NCI-H524 (cell line): ENCODE measurements at places on chromosomes 4 and X.

- DNase-seq, result no peak
Measured at GRCh38 chr4:46032056-46032455, 91.8 kb downstream of the GABRG1 start.

GRCh38 chr4:99878604-99879003 is 15.6 kb downstream of the LAMTOR3 start:
- DNase-seq, result no peak

GRCh38 chrX:110214684-110215083 is 103.2 kb downstream of the AMMECR1 start:
- DNase-seq, result no peak

DNA sequence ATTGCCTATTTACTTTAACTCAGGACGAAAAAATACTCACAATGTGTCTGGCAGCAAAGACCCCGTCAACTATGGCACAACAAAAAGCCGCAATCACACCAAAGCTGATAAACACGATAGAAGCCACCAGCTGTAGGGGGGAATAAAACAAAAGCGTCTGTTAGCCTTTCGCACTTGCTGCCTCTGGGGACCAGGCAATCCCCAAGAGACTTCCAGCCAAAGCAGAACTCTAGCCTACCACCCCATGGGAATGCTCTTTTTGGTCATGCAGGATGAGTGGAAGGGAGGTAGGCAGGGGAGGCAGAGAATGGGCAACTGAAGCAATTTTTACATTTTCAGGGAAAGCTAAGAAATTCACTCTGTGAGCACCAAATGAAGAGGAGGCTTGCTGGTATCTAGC is 20.1 kb downstream of the TMEM255A start:
- no peak for DNase-seq

DNA sequence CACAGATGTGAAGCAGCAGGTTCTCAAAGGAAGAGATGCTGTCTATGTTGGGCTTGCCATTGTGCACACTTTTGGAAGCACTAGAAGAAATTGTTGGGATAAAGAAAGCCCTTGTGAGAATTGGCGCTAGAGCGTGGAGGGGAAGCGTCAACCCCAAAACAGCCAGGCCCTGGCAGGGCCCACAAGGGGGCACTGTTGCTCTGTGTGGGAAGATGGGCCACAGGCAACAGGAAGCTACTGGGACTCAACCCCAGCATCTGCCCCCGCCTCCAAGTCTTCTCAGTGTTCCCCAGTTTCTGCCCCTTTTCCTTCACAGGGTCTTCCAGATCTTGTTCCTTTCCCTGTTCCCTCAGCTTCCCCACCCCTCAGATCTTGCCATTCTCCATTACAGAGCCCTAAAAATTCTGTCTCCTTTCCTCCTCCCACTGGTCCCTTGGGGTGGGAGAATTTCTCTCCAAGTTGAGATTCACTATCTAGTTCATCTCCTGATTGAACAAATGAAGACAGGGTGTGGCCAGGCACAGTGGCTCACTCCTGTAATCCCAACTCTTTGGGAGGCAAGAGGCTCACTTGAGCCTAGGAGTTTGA is 85.5 kb downstream of the STARD8 start:
- peak; percentile 68 for DNase-seq

GRCh38 chr4:25650311-25650710 is 5.3 kb upstream of the SLC34A2 start:
- no peak for DNase-seq

DNA sequence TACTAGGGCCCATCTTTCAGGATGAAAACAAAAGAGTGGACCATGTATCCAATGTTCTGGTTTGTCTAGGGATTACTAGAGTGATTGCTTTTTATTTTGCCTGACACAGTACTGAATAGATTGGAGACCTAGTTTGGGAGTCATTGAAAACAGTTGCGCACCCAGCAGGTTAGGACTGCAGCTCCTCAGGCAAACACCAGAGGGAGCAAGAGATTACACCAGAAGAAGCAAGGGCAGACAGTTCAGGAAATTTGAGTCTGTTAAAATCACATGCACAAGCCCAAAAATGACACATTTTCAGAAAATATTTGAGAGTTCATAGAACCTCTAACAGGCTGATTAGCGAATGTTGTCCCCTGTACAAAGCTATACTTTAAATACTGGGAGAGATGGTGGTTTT is 55.6 kb downstream of the CYLC1 start:
- no peak for DNase-seq

GRCh38 chrX:38636949-38637819 is 75.8 kb downstream of the TSPAN7 start:
- peak; percentile 37 for DNase-seq

DNA sequence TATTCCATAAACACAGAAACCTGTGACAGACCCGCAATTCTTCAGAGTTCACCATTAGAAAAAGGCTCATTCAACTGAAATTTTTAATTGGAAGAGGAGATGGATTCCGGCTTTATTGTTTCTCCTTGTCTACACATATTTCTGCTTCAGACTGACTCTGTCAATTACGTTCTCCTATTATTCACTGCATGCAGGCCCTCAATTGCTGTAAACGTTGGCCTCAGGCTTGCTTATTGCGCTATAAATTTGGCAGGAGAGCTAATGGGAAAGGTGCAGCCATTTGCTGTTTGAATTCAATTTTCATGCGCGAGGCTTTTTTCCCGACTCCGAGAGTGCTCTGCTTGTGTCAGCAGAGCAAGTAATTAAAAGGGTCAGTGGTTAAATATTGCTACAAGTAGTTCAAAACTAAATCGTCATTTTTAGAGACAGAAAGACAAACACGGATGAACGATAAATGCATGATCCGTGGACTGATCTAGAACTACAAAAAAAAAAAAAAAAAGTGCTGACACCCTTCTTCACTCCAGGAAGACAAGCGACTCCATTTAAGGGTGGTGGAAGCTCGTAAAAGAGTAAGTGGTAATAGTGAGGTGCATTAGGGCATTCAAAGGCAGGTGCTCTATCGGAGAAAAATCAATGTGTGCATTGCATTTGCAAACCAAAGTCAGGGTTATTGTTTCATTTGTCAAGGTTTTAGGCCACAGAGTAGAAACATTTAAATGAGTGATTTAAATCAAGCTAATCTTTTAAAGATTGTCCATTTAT is 841.6 kb upstream of the FRG1 start:
- no peak for DNase-seq

DNA sequence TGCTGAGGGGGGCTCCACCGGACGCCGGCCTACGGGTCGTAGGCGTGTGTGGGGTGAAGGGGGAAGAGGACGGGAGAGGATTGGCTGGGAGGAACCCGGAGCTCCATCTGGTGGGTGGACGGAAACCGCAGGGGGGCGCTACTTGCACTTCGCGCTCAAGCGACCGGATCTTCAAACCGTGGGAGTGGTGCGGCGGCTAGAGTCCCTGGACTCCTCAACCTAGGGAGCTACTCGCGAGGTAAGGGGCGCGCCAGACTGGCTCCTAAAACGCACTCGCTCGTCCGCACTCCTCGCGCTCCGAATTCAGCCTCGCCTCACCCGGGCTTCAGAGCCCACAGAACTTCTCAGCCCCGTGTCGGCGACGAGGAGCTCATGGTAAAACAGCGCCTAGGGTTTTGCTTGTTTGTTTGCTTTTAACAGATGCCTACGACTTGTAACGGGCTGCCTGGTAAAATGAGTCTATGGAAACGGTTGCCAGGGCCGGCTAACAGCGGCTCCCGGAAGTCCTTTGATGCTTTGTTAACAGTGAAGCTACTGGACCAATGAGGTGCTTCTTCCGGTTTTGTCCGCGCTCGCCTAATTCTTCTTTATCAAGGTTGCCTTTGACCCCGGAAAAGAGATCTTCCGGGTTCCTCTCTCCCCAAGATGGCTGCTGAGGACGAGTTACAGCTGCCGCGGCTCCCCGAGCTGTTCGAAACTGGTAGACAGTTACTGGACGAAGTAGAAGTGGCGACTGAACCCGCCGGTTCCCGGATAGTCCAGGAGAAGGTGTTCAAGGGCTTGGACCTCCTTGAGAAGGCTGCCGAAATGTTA is at the start of gene IGBP1:
Gene IGBP1 (plus strand): TSS at position 145 of the 813 bp plus-strand sequence. CDS start 501 bp downstream, at position 646.
- DNase-seq, result peak; percentile 93

DNA sequence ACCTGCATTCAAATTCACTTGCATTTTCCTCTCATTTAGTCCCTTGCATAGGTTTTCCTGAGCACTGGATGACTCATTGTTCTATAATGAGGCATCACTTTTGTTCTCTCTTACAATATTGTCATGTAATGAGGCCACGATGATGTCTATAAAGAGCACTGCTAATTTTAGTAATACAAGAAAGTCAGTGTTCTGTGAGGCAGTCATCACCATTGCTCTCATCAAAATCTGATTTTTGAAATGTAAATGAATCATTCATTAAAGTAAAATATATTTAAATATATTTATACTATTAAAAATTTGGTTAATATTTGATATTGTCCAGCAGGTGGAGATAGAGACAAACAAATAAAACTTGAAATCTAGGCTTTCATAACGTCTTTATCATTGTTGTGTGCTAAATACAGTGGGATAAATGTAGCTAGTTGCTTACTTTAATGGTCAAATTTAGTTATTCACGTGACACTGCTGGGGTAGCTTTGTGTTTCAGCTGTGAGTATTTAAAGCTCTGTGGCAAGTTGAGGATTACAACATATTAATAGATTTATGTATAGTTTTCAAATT is 15.4 kb downstream of the HMGB2 start:
- no peak for DNase-seq

- peak; percentile 53 for DNase-seq
Measured at GRCh38 chr4:139419388-139419914, 34.5 kb upstream of the RAB33B start.

DNA sequence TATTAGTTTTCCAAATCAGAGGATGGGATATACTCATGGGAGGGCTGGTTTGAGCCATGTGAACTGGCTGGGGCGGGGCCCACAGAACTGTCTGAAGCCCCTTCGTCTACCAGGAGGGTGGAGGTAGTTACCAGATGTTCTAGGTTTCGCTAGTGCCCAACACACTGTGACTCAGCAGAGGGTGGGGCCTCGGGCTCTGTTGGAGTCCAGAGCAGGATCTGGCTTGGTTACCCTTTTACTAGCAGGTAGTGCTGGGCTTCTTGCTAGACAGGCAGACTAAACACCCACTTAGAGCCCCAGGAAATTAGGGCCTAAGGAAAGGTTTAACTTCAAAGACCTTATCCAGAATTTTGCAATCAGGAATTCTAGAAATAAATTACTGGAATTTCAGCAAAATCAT is 56.2 kb upstream of the CHRDL1 start:
- no peak for DNase-seq

GRCh38 chrX:10048707-10049106 is 81.5 kb downstream of the CLDN34 start:
- DNase-seq, result no peak

DNA sequence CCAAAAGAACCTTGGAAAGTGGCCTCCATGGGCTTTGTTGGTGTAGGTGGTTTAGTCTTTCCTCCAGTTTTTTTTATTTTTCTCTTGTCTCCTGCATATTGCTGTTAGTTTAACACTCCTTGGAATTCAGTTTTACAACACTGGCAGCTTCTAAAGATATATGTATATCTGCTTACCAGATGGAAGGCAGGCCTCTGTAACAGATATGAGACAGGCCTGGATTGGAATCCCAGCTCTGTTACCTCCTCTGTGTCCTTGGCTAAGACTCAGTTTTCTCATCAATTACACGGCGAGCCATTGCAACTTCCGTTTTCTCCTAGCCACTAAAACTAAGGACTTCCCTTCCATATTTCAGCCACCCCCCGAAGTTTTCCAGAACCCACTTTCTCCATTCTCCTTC is 133.4 kb upstream of the SMAD1 start:
- DNase-seq, result no peak

DNA sequence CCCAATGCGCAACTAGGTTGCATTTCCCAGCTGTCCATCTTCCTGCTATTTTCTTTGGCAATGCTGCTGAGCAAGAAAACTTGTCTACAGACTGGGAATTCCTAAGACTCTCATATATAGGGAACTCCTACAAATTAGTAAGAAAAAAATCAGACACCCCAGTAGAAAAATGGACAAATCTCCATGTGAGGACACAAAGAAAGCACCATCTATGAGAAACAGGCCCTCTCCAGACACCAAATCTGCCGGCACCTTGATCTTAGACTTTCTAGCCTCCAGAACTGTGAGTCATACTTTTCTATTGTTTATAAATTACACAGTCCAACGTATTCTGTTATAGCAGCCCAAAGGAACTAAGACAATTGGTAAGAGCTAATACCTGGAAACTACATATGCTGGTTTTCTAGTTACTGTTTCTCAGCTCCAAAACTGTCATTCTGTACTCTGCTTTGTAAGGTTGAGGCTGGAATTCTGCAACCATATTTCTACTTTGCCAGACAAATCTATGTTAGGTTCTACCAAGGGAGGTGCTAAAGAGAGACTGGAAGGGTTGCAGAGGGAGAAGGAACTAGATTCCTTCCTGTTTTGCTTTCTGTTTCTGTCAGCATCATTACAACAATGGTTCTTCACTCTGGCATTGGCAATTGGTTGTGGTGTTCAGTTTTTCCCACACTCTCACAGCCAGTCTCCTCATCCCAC is 35.7 kb upstream of the FAM241A start:
- DNase-seq, result no peak

DNA sequence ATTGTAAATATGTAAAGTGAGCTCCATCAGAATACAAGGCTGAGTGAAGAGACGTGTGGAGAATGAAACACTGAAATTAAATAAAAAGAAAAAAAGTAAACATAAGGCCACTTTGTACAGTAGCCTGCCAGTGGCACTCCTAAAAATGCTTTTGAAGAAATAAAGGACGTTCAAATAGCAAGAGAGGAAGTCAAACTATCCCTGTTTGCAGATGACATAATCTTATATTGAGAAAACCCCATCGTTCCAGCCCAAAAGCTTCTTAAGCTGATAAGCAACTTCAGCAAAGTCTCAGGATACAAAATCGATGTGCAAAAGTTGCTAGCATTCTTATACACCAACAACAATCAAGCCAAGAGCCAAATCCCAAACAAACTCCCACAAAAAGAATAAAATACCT is 24.2 kb downstream of the RASSF6 start:
- DNase-seq, result no peak

DNA sequence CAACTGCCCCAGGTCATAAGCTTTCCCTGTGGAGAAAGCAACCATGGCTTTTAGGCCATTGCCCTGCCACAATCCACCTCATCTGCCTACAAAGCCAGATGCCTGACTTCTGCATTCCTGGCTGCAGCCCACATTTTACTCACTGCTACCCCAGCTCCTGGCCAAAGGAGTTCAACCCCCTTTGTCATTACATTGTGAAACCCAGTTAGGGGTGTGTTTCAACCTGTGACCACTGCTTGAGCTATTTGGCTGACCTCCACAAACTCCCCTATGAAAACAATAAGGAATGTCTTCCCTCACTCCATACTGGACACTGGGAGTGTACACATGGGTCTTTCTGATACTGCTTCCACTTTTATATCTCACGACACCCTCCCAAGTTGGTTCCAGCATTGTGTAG is 589.2 kb downstream of the SH3BGRL start:
- no peak for DNase-seq
